ENCODE measurements at places on chromosomes 1 and 21. TPM values are rescaled to one million over a fixed set of nuclear protein-coding genes. Genes with fewer than 3 reads are reported as not detected.

GRCh38 chr1:91502672-91503184 lies 2.1 kb downstream of the CDC7 start:
- H3K4me3 ChIP-seq: no peak overlapping the region
- DNase-seq: no peak

DNA sequence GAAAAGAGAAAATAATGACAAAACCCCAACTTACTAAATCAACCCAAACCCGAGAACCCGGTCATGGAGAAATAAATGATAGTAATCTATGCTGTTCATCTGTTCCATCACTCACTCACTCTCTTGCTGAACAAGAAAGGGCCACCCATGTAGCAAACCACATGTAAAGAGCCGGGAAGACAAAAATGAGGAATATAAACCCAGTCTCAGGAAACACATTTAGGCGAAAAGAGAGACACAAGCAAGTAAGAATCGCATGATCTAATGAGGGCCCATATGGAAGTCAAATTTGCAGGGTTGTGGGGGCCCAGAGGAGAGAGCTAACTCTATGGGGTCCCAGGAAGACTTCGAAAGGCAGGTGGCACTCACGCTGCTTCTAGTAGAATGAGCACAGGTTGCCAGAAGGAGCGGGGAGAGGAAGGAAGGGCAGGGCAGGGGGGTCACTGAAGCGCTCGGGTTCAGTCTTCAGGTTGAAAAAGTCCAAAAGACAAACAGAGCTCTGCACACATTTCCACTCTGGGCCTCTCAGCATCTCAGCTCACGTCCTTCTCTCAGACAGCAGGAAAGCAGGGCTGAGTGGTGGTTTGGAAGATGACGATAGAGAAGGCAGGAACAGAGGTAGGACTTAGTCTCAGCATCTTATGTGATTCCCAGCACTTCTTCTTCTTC lies 142.9 kb upstream of the KRTAP19-8 start:
- no peak overlapping the region for H3K4me3 ChIP-seq
- H3K27me3 ChIP-seq: no peaks in the 10 kb centered on the region
- peaks cover 13% of the 10 kb centered on the region for H3K4me1 ChIP-seq
- H3K27ac ChIP-seq: 0 out of 2 replicates have a peak overlapping the region, but pooled peaks have one; percentile 0

- H3K36me3 ChIP-seq: no peaks in the 10 kb centered on the region
- H3K27me3 ChIP-seq: no peaks in the 10 kb centered on the region
- no peak for DNase-seq
Measured at GRCh38 chr21:30248844-30249243, 32.9 kb upstream of the CLDN8 start.

DNA sequence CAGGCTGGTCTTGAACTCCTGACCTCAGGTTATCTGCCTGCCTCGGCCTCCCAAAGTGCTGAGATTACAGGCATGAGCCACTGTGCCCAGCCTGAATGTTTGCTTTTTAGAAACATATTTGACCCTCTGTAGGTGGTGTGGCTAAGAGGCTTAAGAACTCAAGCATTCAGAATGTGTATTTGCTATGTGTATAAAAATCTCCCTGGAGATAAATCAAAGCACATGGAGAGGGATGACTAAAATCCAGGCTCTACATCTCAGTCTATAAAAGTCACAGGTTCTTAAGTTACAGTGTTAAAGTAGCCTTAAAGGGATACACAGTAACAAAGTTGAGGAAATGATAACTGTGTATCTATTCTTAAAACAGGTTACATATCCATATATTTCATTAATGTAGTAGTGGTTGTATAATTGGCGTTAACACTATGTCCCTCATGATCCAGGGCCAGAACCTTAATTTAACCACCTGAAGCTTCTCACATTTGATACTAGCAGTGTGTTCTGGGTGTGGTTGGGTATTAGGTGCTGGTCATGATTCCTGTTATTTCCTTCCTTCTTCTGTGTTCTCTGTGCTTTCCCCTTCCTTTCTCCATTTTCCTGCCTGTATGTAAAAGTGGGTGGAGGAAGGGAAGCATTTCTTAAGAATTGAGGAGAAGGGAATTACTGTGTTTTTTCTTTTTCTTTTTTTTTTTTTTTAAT lies 16.2 kb downstream of the GIPC2 start:
- no peaks in the 10 kb centered on the region for H3K36me3 ChIP-seq
- H3K27me3 ChIP-seq: no peaks in the 10 kb centered on the region
- no peak overlapping the region for H3K4me3 ChIP-seq
- H3K4me1 ChIP-seq: peaks cover 14% of the 10 kb centered on the region
- peak overlapping the region; percentile 41 for H3K27ac ChIP-seq
- DNase-seq: peak; percentile 36

DNA sequence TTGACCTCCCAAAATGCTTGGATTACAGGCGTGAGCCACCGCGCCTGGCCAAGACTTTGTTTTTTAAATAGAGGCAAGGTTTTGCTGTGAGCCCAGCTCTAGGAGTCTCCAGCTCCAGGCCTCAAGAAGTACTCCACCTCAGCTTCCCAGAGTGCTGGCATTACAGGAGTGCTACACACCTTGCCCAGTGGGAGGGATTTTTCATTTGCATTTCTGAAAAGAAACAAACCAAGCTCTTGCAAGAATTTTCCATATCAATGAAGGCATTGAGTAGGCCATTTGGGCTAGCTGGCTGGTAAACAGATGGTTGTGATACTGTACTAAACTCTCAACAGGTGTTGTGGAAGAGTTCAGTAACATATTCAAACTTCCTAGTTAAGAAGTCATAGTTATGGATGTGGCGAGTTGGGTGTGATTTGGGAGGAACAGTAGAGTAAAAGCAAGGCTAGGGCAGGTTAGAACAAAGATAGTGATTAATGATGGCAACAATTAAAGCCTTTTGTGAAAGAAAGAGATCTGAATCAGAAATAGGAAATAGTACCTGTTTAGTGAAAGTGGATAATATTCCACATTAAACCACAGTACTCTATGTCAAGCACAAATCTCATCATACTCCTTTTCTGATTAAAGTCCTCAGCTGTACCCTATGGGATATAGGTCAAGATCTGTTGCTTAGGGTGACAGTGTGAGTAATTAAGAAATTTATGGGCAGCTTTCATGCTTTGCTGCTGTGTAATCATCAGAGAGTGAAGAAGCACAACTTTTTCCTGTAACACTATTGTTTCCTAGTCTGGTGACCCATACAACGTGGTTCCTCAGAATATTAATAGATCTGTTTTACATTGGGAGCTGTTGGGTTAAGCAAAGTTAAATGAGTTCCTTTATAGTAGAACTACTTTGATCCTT lies 10.7 kb downstream of the AKIRIN1 start:
- H3K4me1 ChIP-seq: peaks cover 22% of the 10 kb centered on the region
- H3K4me3 ChIP-seq: no peak overlapping the region
- no peaks in the 10 kb centered on the region for H3K27me3 ChIP-seq
- H3K36me3 ChIP-seq: peaks cover 95% of the 10 kb centered on the region
- no peak for DNase-seq

DNA sequence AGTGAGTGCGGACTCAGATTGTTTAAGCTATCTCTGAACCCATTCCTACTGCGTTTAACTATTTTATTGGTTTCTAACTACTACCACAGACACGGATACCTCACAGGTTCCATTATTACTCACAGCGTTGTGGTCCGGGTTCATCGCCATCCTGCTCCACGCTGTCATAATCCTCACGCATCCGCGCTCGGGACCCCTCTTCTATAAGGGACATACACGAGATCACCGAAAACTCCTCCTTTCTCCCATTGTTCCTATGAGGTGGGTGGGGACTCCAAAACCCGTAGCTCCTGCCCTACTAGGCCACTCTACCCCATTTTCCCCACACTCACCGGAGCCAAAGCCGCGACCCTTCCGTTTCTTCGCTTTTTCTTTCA lies 610 bp downstream of the RBM8A start:
- H3K27me3 ChIP-seq: no peaks in the 10 kb centered on the region
- peaks cover 8% of the 10 kb centered on the region for H3K4me1 ChIP-seq
- peak overlapping the region; percentile 94 for H3K27ac ChIP-seq
- no peak for DNase-seq

The SFN gene
- not detected for total RNA-seq

Data from SJSA1 (cell line).